ENCODE measurements at places on chromosomes 2 and 18. TPM values are rescaled to one million over a fixed set of nuclear protein-coding genes. Genes with fewer than 3 reads are reported as not detected.

The VWC2L gene
- not detected for polyA plus RNA-seq

The SP100 gene
- polyA plus RNA-seq = 120 TPM

The CCDC74B gene
- 0.38 TPM for polyA plus RNA-seq

The FMNL2 gene
- 16.4 TPM for polyA plus RNA-seq

The ERBB4 gene
- 0.02 TPM for polyA plus RNA-seq

The PRADC1 gene
- 10.4 TPM for polyA plus RNA-seq

The GTF3C2 gene
- polyA plus RNA-seq = 39.1 TPM

The THAP4 gene
- 23.5 TPM for polyA plus RNA-seq

The TEX44 gene
- polyA plus RNA-seq = not detected

The PCARE gene
- polyA plus RNA-seq = not detected

The TNS1 gene
- polyA plus RNA-seq = 8.6 TPM

The GNLY gene
- polyA plus RNA-seq = 13.1 TPM

The HOXD12 gene
- not detected for polyA plus RNA-seq

The ERMN gene
- 1.1 TPM for polyA plus RNA-seq

The SLC9A2 gene
- not detected for polyA plus RNA-seq

The SCN1A gene
- polyA plus RNA-seq = under 0.01 TPM

The PPP1R1C gene
- polyA plus RNA-seq = 0.48 TPM

The PPP1CB gene
- polyA plus RNA-seq = 40.4 TPM

The LOXL3 gene
- polyA plus RNA-seq = 3.6 TPM

The IFIH1 gene
- 18.6 TPM for polyA plus RNA-seq

The UPP2 gene
- polyA plus RNA-seq = not detected

The TMEM247 gene
- not detected for polyA plus RNA-seq

The L3MBTL4 gene
- 1.1 TPM for polyA plus RNA-seq

The TUBA3D gene
- polyA plus RNA-seq = not detected

The CIB4 gene
- polyA plus RNA-seq = not detected

The IL36G gene
- polyA plus RNA-seq = 0.09 TPM

The C2orf72 gene
- not detected for polyA plus RNA-seq

The PSMA8 gene
- 0.61 TPM for polyA plus RNA-seq

The CNDP1 gene
- 0.17 TPM for polyA plus RNA-seq

The C2orf80 gene
- polyA plus RNA-seq = not detected

The LINC00305 gene
- polyA plus RNA-seq = not detected

The ZEB2 gene
- 36.8 TPM for polyA plus RNA-seq

The VAMP5 gene
- polyA plus RNA-seq = 120 TPM

The HTR2B gene
- 0.37 TPM for polyA plus RNA-seq

The C2orf74 gene
- 33.7 TPM for polyA plus RNA-seq

The TM4SF20 gene
- not detected for polyA plus RNA-seq

The NAT8 gene
- not detected for polyA plus RNA-seq

The RASGRP3 gene
- 13.2 TPM for polyA plus RNA-seq
